ENCODE measurements at places on chromosomes 12 and 14.
A peak's percentile ranks its signal among the peaks of the same experiment; 100 is the strongest.

DNA sequence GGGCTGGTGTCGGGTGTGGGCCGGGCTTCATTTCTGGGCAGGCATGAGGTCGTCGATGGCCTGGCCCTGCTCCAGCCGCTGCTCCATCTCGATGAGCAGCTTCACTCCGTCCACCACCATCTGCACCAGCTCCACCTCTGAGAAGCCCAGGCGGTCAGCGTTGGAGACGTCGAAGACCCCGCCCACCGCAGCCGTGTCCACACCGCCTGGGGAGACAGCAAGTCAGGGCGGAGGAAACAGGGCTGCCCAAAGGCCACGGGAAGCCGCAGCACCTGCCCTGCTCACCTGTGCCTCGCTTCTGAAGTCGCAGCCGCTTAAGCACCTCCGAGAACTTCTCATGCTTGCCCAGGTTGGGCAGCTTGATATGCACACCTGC lies 2.8 kb downstream of the CKB start:
- DNase-seq, result no peak

DNA sequence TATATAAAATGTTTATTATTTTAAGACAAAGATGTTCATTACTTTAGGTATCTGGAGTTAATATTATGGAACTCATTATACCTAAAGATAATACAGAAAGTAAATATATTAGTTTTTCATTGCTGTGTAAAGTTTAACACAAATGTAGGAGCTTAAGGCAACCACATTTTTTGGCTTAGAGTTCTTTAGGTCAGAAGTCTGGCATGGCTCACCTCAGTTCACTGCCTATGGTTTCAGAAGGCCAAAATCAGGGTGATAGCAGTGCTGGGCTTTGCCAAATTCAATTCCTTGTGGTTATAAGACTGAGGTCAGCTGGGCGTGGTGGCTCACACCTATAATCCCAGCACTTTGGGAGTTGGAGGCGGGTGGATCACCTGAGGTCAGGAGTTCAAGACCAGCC lies 35.5 kb upstream of the PRPF39 start:
- DNase-seq, result no peak

GRCh38 chr14:61577506-61577931 lies 117.8 kb upstream of the HIF1A start:
- no peak for DNase-seq

DNA sequence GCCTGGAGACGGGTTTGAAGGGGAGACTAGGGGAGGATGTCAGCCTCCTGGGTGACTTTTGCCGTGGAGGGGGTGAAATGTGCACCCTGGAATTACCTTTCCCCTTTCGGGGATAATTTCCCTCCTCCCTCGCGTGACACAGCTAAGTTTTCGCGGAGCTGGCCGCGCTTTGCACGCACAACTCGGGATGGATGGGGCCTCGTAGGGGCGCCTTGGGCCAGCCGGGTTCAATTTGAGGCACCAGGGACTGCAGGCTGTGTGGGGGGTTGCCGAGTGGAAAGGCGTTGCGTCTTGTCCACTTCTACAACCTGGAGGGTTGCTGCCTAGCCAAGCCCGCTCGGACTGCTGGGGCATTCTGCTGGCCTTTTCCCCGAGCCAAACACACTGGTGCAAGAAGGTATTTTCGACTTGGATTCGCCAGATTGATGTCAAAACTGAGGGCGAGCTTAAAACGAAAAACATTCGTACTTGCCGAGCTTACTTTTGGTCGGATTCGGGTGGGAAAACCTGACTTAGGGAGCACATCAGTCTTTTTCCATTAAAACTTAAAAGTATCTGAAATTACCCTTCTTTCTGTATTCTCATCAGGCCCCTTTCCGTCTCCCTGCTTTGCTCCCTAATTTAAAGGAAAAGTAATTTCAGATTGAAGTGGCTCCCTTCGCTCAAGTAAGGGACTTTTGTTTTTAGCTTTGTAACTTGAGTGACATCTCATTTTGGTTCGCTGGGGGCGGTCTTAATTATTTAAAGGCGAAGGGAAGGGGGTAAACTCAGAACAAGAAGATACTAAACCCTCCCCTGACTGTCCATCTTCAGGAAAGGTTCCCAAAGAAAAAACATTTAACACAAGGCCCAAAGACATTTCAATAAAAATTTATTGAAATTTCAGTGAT lies 14.3 kb downstream of the TBX3 start:
- no peak for DNase-seq

DNA sequence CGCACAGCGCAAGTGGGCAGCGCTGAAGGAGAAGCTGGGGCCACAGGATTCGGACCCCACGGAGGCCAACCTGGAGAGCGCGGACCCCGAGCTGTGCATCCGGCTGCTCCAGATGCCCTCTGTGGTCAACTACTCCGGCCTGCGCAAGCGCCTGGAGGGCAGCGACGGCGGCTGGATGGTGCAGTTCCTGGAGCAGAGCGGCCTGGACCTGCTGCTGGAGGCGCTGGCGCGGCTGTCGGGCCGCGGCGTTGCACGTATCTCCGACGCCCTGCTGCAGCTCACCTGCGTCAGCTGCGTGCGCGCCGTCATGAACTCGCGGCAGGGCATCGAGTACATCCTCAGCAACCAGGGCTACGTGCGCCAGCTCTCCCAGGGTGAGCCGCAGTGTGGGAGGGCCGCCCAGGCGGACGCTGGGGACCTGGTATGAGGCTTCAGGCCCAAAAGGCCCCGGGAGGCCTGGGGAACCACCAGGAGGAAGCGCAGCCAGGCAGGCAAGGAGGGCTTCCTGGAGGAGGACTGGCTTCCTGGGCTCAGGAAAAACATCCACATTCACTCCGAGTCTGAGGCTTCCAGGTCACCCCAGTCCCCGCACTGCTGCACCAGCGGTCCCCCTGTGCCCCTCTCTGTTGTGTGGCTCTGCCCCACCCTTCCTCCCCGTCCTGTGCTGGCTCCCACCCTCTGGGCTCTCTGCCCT lies 12.1 kb downstream of the INF2 start:
- DNase-seq, result no peak

- DNase-seq, result no peak
Observed at GRCh38 chr14:54472315-54472714, 16.5 kb downstream of the GMFB start.

DNA sequence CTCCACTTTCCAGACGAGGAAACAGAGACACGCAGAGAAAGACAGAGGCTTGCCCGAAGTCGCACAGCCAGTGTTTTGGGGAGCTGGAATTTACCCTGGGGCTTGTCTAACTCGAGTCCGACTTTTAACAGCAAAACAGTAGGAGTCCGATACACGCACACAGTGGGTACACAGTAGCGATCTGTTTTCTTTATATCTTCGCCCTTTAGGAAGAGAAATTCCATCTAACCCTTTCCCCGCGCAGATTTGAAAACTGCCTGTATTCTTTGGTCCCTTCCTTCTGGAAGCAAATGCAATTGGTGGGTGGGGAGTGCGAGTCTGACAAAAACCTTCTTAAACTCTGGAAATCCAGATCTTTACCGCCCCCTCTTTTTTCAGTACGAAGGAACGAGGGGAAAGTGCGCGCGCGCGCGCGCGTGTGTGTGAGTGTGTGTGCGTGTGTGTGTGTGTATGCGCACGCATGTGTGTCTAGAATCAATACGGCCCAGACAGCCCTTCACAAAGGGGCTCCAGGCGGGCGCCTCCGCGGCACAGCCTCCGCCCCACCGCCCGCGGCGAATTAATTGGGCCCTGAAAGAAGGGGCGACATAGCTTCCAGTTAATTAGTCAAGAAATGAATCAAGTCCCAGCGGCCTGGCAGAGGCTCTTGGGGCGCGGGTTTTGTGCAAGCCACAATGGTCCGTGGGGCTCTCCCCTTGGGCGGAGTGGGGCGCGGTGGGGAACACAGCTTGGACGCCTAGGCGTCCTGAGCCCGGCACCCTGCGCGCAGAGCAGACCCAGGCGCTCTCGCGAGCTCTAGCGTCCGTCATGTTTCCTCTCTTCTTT lies 14.0 kb upstream of the TBX3 start:
- no peak for DNase-seq

- no peak for DNase-seq
Observed at GRCh38 chr12:90268574-90268973, 559.9 kb upstream of the ATP2B1 start.

DNA sequence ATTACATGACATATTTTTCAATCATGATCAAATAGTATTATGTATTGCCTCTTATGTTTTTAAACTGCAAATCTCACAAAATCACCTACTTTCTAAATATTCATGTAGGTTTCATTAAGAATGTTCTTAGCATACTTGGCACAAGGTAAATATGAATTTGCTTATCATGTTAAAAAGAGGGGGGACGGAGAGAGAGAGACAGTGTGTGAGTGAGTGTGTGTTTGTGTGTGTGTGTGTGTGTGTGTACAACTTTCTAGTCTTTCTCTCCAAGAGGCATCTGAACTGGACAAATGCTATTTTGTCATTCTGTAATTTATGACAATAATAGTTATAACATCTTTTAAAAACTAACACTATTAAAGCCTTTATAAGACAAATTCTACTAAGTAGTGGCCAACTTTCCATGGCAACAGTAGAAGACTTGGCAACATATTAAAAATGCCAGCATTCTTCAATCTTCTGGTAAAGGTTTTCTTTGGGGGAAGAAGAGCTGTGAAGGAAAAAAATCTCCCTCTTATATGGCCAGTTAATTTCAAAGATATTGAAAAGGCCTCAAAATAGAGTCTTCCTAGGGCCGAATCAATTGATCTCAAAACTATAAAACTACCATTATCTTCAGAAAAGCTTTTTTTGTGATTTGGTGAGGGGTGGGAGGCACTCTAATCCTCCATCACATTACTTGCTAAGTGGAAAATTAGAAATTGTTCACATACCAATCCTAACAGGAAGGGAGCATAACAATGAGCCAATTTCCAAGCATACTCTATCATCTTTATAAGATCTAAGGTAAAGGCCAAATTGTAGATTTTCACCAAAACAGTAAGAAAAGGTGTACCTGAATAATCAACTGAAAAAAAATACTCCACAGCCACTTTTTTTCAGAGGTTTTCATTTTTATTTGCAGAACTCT lies 28.2 kb downstream of the CDK17 start:
- no peak for DNase-seq

GRCh38 chr14:72535485-72535884 lies 358.4 kb downstream of the DPF3 start:
- DNase-seq, result no peak

GRCh38 chr12:40137252-40137651 lies 31.4 kb upstream of the SLC2A13 start:
- no peak for DNase-seq

GRCh38 chr12:122203301-122204166 lies at the start of gene B3GNT4:
Gene B3GNT4 (plus strand): TSS chr12:122203709. CDS start chr12:122204619, 910 bp downstream.
- DNase-seq, result peak; percentile 61

DNA sequence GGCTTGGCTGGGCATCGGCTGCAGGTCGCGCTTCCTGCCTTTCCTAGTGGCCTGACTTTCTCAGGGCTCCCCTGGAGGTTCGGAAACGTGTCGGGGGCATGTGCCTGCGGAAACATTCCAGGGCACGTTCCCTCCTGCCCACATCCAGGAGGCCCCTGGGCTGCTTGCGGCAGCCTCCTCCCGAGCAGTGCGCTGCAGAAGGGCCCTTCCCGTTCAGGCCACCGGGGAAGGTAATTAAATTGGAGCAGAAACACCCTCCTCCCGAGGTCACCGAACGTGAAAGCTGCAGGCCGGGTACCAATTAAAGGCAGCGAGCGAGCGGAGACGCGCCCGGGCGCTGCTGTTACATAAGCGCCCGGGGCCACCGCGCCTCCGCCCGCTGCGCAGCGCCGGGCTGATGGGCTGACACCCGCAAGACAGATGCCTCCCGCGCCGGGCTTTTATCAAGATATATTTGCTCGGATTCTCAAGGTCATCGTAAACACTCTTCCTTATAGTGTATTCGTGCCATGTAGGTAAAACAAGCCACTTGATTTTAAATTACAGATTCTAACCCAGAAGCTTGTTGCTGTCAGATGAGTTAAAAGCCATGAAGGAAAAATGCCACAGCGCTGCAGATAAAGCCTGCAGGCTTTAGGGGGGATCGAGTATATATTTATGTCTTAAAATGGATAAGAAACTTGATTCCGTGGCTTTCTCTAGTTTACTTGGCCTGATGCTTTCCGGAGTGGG lies 31.4 kb downstream of the SSPN start:
- peak; percentile 15 for DNase-seq

- no peak for DNase-seq
Observed at GRCh38 chr12:128971802-128972201, 118.5 kb downstream of the GLT1D1 start.

DNA sequence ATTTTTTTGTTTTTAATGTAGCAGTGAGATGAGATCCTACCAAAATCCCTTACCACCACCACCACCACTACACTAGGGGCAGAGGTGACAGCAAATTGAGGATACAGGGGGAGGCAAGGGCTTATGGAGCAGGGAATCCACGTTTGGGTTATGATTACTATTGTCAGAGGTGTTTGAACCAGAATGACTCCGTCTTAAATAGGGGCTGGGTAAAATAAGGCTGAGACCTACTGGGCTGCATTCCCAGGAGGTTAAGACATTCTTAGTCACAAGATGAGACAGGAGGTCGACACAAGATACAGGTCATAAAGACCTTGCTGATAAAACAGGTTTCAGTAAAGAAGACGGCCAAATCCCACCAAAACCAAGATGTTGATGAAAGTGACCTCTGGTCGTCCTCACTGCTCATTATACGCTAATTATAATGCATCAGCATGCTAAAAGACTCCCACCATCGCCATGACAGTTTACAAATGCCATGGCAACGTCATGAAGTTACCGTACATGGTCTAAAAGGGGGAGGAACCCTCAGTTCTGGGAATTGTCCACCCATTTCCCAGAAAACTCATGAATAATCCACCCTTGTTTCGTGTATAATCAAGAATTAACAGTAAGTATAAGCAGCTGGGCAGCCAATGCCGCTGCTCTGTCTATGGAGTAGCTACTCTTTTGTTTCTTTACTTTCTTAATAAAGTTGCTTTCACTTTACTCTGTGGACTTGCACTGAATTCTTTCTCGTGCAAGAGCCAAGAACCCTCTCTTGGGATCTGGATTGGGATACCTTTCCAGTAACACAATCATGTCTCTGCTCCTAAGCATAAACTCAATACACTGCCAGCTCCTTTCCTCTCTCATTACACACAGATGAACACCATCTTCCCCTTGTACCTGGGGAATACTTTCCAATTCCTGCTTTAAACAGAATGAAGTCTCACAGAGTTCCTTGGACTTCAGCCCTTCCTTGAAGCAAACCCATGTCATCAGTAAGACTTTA lies 16.7 kb upstream of the CRY1 start:
- no peak for DNase-seq

- no peak for DNase-seq
Observed at GRCh38 chr14:73887318-73887616, 608 bp downstream of the ZNF410 start.

DNA sequence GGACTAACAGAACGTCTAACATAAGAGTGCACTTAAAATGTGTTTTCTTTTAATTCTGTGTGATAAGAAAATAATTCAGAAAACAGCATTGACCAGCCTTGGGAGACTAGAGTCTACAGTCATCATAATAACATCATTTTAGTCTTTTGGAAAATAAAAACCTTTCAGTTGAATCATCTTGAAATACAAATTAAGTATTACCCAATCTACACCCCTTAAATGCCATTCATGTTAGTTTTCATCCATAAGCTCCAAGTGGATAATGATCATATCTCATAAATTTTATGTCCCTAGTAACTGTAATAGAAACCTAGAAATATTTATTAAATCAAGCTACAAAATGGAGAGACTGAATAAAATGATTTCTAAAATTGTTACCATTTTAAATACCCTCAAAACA lies 32.4 kb downstream of the EPS8 start:
- no peak for DNase-seq

GRCh38 chr12:82357845-82358199 lies 365 bp downstream of the CCDC59 start:
- no peak for DNase-seq

All from NCI-H1930 (cell line).